Stimulated activated CD4-positive, alpha-beta T cell treated with anti-CD3 and anti-CD28 coated beads, Interleukin-12 subunit alpha, Interleukin-12 subunit beta, amount 100 ng/mL, for 4 hours (primary cell): ENCODE measurements at places on chromosomes 2 and 18.

GRCh38 chr2:168692132-168692744 is 110.2 kb upstream of the NOSTRIN start:
- no peak for DNase-seq

- DNase-seq: no peak
These were observed 4.1 kb downstream of the CYRIA start for GRCh38 chr2:16661526-16661925.

- DNase-seq: no peak
These were observed 131.9 kb downstream of the ATL2 start for GRCh38 chr2:38245114-38245641.

- DNase-seq: no peak
These were observed 87.8 kb downstream of the KCTD1 start for GRCh38 chr18:26460449-26461091.

GRCh38 chr2:239186516-239187357 is 214.1 kb downstream of the HDAC4 start:
- DNase-seq: no peak

GRCh38 chr2:212609479-212609878 is 70.9 kb upstream of the ERBB4 start:
- no peak for DNase-seq

GRCh38 chr18:66136039-66136438 is 385.2 kb downstream of the CDH7 start:
- DNase-seq: no peak

DNA sequence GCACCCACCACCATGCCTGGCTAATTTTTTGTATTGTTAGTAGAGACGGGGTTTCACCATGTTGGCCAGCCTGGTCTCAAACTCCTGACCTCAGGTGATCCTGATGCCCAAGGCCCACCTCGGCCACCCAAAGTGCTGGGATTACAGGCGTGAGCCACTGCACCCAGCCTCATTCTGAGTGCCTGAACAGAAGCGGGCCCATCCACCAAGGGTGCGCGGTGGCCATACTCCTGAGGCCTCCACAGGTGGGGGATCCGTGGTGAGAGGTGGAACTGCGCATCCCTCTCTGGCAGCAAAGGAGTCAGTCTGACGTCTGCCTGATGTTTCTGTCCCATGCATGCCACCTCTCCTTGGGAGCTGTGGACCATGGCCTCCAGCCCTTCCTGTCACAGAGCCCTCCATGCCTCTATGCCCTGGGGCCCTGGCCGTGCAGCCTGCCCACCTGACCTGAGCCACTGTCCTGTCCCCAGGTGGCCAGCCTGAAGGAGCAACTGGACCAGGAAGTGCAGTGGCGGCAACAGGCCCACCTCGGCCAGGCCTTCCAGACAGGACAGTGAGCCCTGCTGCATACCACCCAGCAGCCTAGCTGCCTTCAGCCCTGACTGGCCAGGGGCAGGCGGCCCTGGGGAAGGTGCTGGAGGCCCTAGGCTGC is 7.6 kb upstream of the SNED1 start:
- DNase-seq: no peak

DNA sequence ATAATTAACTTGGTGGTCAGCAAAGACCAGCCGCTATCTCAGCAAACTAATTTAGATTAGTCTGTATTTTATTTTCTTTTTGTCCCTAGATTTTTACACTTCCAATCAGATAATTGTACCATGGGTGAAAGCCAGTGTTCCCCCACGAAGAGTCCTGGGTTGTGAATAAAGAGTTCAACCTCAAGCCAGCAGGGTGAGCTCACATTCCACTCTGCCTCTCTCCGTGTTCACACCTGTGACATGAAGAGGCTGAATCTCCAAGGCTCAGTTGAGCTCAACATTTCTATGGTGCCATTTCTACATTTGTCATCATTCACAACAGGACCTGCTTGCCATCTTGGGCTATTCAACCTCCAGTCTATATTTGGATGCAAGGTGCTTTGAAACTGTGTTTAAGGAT is 771.5 kb downstream of the GALR1 start:
- no peak for DNase-seq

DNA sequence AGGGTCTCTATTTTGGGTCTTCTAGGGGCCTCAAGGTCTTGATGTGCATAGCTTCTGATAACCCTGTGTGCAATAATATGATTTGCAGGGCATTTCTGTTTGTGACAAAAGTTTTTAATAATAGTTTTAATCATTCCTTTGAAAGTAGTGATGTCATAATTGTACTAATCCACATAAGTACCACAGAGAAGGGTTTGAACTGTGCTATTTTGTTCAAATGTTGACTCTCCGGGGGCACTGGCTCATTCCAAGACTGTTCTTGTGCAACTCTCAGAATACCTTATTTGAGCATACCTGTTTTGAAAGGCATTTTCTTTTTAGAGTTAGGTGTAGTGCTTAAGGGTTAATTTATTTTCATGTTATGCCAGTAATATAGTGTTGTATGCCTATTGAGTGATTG is 41.6 kb downstream of the PLEKHB2 start:
- no peak for DNase-seq

GRCh38 chr18:12474876-12475275 is 67.1 kb downstream of the PRELID3A start:
- DNase-seq: no peak

- DNase-seq: no peak
These were observed 3.0 kb upstream of the NCKAP5 start for GRCh38 chr2:133571249-133571648.

DNA sequence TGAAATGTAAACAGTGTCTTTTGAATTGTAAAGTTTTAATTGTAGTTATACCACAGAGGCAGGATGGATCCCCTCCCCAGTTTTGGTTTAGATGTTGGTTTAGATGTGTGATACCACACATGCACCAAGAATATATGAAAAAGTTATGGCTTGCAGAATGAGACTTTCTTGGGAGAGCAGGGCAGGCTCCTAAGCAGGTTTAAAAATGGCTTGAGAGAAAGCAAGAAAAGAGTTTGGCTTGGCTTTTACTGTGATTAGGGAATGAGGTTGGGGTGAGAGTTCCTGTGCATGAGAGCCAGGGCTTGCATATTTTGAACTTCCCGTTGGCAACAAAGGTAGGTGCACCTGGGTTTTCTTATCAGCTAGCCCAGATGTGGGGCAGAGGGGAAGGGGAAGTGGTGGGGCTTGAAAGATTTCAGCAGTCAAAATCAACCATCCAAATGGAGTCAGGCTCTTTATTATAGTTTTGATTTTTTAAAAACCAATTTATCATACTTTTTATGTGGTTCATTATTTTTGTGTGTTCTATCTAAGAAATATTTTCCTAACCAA is 246.9 kb downstream of the MTX2 start:
- DNase-seq: no peak

DNA sequence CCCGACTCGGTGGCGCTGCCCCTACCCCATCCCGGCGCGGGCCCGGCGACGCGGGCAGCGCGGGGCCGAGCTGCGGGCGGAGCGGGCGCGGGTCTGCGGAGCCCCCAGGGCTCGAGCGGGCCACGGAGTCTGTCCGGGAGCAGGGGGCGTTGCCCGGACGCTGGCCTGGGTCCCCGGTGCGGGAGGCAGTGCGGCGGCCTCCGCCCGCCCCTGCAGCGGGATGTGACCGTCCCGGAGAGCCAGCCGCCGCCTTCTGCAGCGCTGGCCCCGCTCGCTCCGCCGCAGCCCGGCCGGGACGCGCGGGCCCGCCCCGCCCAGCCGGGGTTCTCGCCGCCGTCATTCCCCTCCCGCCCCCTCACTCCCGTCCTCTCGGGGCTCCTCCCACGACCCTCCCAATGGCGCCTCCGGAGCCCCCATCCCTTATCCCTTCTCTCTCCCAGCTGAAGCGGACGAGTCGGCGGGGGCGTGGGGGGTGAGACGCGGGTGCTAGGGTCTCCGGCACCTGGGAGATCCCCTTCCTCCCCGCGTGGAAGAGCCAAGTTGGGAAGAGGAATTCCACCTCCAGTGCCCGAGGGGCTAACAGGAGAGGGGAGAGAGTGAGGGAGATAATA is at the start of gene FNDC4:
TSS of gene FNDC4 (minus strand) at position 257 of the 611 bp plus-strand sequence. CDS start 521 bp downstream, outside the sequence.
- DNase-seq: no peak

DNA sequence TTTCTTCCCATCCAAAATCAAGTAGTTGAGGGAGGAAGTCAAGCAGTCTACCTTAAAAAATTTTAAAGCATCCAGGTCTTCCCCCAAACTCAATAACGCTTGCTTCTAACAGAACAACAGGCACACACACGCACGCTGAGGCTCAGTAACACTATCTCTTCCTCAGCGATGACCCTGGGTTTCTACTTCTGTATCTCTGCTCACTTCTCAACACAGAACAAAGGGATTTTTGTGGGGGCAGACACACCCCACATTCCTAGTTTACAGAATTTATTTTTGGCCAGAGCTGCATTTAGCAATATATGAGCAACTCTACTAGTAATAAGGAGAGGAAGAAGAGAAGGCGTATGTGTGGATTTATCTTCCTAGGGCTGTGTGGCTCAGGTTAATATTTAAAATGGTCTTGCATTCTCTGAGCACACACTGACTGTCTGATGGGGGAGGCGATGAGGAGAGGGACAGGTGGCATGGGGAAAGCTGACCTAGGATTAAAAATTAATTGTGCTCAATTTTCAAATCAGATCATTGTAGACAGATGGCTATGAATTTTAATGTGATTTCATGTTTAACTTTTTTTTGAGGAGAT is 71.3 kb upstream of the PPM1B start:
- DNase-seq: no peak

DNA sequence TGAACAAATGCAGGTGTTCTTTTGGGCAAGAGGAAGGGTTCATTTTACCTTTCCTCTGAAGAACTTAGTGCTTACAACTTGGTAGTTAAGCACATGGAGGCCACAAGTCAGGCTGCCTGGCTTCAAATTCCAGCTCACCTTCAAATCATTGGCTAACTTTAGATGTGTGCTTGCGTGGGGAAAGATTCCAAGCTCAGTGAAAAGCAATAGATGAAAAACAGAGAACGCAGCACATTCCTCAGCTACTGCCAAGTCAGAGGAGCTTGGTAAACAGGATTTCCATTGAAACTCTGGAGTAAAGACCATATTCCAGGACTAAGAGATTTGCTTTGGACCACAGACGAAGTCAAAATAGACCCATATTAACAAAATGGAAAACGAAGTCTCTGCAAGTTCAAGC is 96.3 kb upstream of the ASB18 start:
- no peak for DNase-seq

GRCh38 chr2:177894546-177894945 is 178.0 kb downstream of the PDE11A start:
- DNase-seq: no peak

GRCh38 chr18:33022370-33022769 is 249.5 kb upstream of the KLHL14 start:
- DNase-seq: no peak

DNA sequence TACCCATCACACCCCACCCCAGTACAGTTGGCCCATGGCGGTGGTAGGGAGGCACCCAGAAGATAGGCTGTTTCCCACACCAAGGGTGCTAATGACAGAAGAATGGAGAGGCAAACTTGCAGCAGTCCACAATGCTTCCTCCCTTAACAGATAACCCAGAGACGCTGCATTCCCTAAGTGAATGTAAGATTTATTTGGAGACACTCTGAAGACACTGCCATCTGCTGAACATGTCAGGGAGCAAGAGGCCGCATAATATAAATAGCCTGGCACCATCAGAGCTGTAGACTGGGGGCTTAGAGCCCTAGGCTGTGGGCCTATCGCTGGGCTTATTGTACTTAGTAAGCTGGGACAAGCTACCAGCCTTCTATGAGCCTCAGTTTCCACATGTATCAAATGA is 2.2 kb upstream of the IWS1 start:
- no peak for DNase-seq

DNA sequence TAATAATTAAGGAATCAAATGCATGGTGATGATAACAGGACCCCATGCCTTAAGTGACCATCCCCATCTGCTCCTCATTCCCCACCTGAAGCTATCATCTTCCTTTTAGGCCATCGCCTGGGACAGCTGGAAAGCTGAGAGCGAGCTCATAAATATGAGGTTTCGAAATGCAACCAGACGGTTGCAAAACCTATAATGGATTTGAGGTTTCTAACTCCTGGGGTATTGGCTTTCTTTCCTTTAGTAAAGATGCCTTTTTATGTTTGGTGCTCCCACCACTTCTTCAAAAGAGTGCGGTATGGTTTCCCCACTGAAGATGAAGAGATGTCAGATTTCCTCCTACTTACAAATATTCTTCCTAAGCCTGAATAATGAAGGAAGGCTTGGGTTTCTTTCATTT is 1589.5 kb upstream of the PIK3C3 start:
- DNase-seq: no peak

GRCh38 chr2:15619076-15619475 is 27.4 kb downstream of the DDX1 start:
- no peak for DNase-seq

GRCh38 chr2:22826703-22827102 is 558.3 kb upstream of the KLHL29 start:
- DNase-seq: no peak

- no peak for DNase-seq
These were observed 100.3 kb upstream of the MBOAT2 start for GRCh38 chr2:9103663-9104277.

GRCh38 chr2:19461504-19462255 is 103.3 kb upstream of the OSR1 start:
- DNase-seq: no peak

DNA sequence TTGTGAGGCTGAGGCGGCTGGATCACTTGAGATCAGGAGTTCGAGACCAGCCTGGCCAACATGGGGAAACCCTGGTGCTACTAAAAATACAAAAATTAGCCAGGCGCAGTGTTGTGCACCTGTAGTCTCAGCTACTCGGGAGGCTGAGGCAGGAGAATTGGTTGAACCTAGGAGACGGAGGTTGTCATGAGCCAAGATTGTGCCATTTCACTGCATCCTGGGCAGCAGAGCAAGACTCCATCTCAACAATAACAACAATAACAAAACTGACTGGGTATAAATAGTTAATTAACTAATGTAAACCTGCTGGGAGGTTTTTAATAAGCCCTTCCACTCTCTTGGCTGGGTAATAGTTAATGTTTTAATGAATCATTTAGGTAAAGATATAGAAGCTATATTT is 7.8 kb downstream of the SULT6B1 start:
- no peak for DNase-seq

- DNase-seq: no peak
These were observed 37.6 kb upstream of the PMAIP1 start for GRCh38 chr18:59861963-59862819.

DNA sequence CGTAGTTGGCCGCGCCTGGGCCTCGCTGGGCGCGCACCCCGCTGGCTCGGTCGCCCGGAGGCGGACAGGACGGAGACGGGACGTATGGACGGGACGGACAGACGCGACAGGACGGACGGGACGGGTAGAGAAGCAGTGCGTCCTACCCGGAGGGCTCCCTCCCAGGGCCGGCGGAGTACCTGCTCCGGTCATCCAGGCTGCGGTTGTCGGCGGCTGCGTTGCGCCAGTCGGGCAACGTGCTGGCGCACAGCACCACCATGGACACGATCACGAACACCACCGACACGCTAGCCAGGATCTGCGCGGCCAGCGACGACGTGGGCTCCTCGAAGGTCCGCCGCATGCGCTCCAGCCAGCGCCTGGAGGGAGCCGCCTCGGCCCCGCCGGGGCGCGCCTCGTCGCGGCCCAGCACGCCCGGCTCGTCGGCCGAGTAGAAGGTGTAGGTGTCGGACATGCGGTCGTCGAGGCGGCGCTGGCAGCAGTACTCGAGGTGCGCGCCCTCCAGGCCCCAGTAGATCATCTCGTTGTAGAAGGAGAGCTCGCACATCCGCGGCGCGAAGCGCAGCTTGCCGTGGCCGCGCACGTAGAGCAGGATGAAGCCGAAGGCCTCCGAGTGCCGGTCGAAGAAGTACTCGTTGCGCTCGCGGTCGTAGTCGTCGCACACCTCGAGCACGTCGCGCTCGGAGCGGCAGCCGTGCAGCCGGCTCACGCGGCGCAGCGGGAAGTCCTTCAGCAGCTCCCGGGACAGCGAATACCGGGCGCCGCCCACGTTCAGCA is 903 bp downstream of the KCNG3 start:
- peak; percentile 16 for DNase-seq

GRCh38 chr2:25089605-25090315 is 47.9 kb downstream of the EFR3B start:
- no peak for DNase-seq
